ENCODE measurements at places on chromosomes 6 and 20. TPM values are rescaled to one million over a fixed set of nuclear protein-coding genes. Genes with fewer than 3 reads are reported as not detected.

The DZANK1 gene
- 1.6 TPM for polyA plus RNA-seq

The GGTLC1 gene
- polyA plus RNA-seq, result not detected

The SNRPB gene
- polyA plus RNA-seq, result 236 TPM

The TGM3 gene
- 0.25 TPM for polyA plus RNA-seq

The PI3 gene
- polyA plus RNA-seq, result not detected

The COL11A2 gene
- polyA plus RNA-seq, result 0.31 TPM
